ENCODE measurements at places on chromosomes 12 and 14.

DNA sequence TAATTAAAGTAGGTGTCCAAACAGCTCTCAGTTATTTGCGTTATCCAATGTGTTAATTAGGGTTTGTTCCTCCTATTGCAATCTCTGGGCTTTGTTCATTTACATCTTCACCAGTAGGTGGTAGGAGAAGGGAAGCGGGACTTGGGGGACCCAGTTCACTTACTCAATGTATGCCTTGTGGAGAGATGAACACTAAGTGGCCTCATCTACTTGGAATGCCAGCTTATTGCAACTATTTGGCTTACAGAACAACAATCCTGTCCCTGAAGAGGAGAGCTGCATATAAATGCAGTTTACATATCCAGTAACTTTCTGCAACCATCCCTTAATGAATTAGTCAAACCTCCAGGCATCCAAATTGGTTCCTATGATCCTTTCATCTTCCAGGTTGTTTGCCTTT, 417.1 kb upstream of the CCDC196 start:
- DNase-seq = no peak

DNA sequence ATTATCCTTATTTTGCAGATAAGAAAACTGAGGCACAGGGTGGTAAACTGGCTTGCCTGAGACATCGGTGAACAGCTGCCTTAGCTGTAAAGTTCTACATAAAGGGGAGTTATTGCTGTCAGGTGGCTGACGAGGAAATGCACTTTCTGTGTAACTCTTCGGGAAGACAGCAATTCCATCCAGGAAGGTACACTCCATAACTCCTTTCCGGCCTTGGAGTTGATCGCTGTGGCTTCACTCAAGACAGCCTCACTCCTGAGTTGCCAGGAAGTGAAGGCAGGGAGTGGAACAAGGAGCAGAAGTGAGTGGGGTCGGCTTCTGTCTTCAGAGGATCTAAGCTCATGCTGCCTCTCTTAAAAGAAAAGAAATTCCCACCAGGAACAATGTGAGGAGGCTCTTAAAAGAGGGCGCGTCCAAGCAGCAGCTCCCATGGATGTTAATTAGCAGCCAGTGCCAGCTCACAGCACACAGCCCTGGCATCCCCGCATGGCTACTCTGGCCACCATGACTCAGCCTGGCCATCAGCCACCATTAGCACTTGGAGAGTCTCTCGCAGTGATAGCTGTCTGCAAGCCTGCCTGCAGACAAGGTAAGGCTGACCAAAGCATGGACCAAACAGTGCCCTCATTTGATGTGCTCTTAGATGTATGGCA, 60.3 kb downstream of the NUAK1 start:
- no peak for DNase-seq

GRCh38 chr12:12266873-12267741, at the start of gene LRP6:
LRP6 (minus strand) TSS chr12:12267044; CDS start chr12:12266735, 309 bp downstream.
- peak; percentile 94 for DNase-seq

GRCh38 chr12:132268674-132269073, 60.7 kb downstream of the GALNT9 start:
- DNase-seq = peak; percentile 19

DNA sequence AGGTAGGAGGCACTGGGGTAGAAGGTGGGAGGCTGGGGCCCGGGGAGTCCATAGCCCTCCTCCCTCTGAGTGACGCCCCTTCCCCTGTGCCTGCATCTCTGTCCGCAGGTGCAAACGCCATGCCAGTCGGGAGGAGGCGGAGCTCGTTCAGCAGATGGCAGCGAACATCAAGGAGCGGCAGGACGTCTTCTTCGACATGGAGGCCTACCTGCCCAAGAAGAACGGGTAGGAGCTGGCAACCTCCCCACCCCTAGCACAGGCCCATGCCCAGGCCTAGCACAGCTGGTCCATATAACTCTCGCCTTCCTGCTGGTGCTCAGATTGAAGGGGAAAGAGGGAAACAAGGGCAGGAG, 35.6 kb downstream of the TMEM120B start:
- peak; percentile 23 for DNase-seq
